ENCODE measurements at places on chromosomes 3 and 15. TPM values are rescaled to one million over a fixed set of nuclear protein-coding genes. Genes with fewer than 3 reads are reported as not detected.

DNA sequence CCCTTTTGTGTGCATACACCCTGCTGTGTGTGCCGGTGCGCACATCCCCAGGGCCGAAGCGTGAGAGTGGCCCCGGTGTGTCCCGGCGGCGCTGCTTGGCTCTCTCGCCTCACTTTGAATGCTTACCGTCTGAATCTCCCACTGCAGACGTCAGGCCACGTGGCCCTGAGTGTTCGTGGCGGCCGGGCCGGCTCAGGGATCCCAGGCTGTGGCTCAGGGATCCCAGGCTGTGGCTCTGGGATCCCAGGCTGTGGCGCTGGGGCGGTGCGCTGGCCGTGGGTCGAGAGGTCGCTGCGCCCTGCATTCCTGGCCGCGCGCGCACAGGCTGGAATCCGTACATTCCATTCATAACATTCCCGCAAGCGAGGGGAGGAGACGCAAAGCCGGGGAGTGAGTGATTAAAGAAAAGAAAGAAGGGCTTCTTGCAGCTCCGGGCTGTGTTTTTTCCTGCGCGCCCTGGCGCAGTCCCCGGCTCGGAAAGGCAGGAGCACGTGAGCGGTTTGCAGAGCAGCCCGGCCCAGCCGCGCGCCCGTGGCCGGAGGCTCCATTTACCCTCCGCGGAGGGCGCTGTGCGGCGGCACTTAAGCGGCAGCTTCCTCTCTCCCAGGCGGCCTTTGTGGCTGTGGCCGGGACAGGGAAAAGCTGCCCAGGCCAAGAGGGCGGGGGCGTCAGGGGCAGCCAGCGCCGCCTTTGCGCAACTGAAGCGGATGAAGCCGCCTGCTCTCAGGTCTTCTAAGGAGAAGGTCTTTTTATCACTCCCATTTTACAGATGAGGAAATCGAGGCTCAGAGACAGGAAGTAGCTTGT lies 87.0 kb upstream of the ALDH1L1 start:
- peak; percentile 91 for DNase-seq

GRCh38 chr3:116563351-116563750 lies 118.1 kb upstream of the LSAMP start:
- DNase-seq = no peak

- no peak for DNase-seq
Measured at GRCh38 chr3:56087451-56088053, 380.7 kb downstream of the ERC2 start.

GRCh38 chr15:43211224-43211735 lies 9.5 kb downstream of the EPB42 start:
- no peak for DNase-seq

P2RY13 gene
- not detected for polyA plus RNA-seq

- DNase-seq = peak; percentile 11
Measured at GRCh38 chr3:101340591-101340990, 20.2 kb upstream of the IMPG2 start.

- DNase-seq = peak; percentile 74
Measured at GRCh38 chr3:197748597-197749314, 927 bp upstream of the FYTTD1 start.

GRCh38 chr3:14617508-14618023 lies 34.0 kb upstream of the CCDC174 start:
- DNase-seq = no peak

NR1I2 gene
- not detected for polyA plus RNA-seq

DNA sequence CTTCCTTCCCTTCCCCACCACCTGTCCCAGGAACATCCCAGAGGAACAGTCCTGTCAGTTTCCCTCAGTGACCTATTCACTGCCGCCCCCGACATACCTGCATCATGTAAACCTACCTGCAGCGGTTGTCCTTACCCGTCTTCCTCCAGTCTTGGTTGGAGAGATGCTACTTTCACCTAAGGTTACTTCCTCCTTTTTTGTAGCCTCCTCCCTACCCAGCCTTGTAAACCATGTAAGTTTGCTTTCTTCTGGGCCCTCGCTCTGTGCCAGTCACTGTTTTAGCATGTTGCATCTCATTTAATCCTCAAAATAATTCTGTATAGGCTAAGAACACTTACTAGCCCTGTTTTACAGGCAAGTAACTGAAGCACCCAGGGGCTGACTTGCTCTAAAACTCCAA lies 58.3 kb downstream of the GPR171 start:
- no peak for DNase-seq

- no peak for DNase-seq
Measured at GRCh38 chr15:101500865-101501551, 11.5 kb upstream of the PCSK6 start.

PLA2G4E gene
- polyA plus RNA-seq = not detected

DNA sequence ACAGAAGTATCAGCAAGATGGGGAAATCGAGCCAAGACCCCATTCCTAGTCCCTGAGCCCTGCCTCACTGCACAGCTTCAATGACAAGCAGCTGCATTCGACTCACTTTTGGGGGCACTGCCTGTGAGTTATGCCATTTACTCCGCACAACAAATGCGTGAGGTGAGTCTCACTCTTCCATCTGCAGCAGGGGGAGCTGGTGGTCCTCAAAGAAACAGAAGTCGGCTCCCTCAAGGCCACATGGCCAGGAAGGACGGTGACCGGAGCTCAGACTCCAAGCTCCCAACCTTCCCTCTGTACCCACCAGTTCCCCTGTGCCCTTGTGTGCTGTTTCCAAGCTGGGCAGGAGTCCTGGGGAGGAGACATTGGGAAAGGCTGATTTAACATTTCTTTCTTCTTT lies 127.7 kb upstream of the IQSEC1 start:
- no peak for DNase-seq

DNA sequence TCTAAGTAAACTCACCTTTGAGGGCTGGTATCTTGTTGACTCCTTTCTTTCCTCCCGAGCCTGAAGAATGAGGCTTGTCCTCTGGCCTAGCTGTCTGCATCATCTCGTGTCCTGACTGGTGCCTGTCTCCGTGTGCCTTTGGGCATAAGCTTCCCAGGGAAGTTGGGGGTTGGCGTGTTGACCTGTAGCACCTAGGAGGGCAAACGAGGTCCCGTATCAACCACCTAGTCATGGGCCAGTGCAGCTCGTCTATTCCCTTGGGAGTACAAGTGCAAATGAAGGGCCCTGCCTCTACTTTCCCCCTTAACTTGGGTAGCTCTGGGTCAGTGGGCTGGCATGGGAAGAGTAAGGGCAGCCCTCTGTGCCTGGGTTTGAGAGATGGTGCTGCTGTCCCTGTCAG lies 8.7 kb downstream of the TEX264 start:
- DNase-seq = no peak

GRCh38 chr3:137789236-137789635 lies 25.1 kb downstream of the SOX14 start:
- no peak for DNase-seq

CAMKV gene
- not detected for polyA plus RNA-seq

DNA sequence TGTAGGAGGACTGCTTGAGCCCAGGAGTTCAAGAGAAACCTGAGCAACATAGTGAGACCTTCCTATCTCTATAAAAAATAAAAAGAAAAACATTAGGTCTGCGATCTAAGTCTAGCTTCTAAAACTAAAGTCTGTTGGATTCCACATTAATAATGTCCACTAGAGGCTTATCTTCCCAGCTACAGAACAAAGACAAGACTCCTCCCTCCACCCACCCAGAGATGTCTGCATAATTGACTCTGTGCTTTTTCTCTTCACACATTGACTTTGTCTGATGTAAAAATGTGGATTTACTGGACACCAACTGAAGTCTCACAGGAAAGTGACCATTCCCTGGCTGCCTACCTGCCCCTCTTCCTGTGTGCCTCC lies 91.8 kb downstream of the ATP10A start:
- no peak for DNase-seq

GABRB3 gene
- 2.3 TPM for polyA plus RNA-seq

- no peak for DNase-seq
Measured at GRCh38 chr3:46565607-46566039, 479 bp downstream of the LRRC2 start.

- no peak for DNase-seq
Measured at GRCh38 chr3:64049136-64049535, 25.8 kb upstream of the PSMD6 start.

DNA sequence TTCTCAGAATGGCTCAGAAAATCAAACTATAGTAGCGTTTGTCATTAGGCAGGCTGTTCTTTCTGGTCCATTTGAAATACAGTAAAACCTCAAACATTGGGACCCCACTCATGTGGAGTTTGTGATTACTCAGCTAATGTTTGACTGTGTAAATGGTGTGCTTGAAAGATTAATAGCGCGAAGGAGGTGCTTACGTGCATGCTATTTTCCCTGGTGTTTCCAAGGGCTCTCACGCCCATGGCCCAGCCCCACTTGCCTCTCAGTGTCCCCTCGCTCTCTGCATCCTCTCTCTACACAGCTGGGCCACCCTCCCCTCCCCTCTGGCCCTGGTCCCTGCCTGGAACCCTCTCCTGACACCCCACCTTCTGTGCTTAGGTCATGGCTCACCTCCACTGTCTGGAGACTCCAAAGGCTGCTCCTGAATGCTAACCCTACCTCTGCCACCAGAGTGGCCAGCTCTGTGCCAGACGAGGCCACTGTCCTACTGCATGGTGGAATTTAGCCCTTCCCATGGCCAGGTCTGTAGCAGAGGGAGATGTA lies 194.2 kb downstream of the PLCL2 start:
- DNase-seq = no peak

GRCh38 chr3:79844176-79844575 lies 76.4 kb upstream of the ROBO1 start:
- no peak for DNase-seq

- no peak for DNase-seq
Measured at GRCh38 chr15:39788800-39789565, 6.3 kb upstream of the FSIP1 start.

TEX55 gene
- polyA plus RNA-seq = not detected

SAMMSON gene
- polyA plus RNA-seq = not detected

IGSF11 gene
- polyA plus RNA-seq = 0.05 TPM

DNA sequence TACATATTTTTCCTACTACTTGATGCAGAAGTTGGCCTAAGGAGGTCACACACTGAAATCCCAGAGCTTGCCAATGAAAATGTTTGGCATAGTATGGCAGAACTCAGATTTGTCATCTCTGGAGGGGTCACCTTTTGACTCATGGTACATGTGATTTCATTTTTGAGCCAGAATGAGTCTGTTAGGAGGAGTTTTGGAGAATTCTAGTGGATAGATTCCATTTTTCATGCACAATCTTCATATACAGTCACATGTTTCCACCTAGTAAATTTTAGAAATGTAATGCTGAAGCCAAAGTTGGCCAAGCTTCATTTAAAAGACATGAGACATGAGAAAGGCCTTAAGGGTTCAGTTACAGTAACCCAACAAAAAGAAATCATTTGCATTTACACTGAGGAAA lies 97.8 kb upstream of the IGSF10 start:
- no peak for DNase-seq

CLDN18 gene
- not detected for polyA plus RNA-seq

ITPKA gene
- polyA plus RNA-seq = 0.59 TPM

GRCh38 chr3:70554170-70554569 lies 241.7 kb upstream of the MDFIC2 start:
- DNase-seq = no peak

- DNase-seq = no peak
Measured at GRCh38 chr15:25990220-25990619, 127.1 kb upstream of the ATP10A start.

DET1 gene
- polyA plus RNA-seq = 11.0 TPM

CCDC54 gene
- not detected for polyA plus RNA-seq

- DNase-seq = no peak
Measured at GRCh38 chr3:5634411-5634810, 446.9 kb downstream of the EDEM1 start.

DNA sequence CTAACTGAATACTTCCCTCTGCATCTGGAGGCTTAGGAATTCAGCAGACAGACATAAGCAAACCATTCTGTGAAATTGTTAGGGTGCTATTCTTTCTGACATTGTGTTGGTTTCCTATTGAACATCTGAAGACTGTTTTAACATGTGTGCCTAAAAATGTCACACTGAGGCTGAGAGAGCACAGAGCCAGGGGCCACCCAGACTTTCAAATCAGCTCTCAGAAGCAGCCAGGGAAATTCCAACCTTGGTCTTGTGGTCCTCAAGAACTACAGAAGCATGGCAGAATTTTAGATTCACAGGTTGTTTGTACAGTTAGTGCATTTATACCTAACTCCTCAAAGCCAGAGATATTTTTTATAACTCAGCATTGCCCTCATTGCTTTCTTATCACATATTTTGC lies 929.2 kb upstream of the CFAP20DC start:
- DNase-seq = no peak

MUC4 gene
- not detected for polyA plus RNA-seq

JMJD7 gene
- 2.8 TPM for polyA plus RNA-seq

CLDN1 gene
- 1.7 TPM for polyA plus RNA-seq

DNA sequence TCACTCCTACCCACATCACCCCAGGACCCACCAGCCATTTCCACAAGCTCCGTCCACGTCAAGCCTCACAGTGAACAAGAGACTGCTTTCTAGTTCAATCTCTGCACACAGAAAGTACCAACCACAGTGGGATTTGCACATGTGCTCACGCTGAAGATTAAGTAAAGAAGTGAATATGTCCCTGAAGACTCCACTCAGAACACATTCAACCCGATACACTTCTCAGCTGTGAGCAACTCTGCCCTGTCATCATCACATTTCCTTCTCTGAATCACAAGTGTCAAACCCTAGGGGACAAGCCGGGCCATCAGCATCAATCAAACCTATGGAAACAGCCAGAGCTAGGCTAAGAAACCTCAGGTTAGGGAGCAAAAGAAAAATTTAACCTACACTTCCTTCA lies 1.9 kb downstream of the STIMATE start:
- no peak for DNase-seq

SCG3 gene
- polyA plus RNA-seq = not detected

DNA sequence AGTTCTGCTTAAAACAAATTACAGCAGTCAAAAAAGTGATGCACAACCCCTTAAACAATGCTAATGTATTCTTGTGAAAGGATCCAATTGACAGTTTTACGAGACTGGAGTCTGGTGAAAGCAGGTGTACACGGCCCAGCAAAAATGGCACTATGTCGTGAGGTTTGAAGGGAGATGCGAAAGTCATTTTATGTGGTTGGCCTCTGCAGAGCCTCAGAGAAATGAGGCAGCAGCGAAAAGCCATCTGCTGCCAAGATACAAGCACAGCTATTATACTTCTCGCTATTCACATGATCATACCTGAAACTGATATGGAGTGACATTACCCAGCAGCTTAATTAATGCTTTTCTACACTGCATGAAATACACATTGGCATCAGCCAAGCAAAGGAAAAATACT lies 36.4 kb downstream of the MECOM start:
- DNase-seq = no peak

- no peak for DNase-seq
Measured at GRCh38 chr15:59539799-59540198, 71.8 kb upstream of the GCNT3 start.

ZXDC gene
- 15.8 TPM for polyA plus RNA-seq

GRCh38 chr3:141227752-141228151 lies 3.9 kb upstream of the PXYLP1 start:
- no peak for DNase-seq

GRCh38 chr3:64443546-64444381 lies 218.5 kb upstream of the PRICKLE2 start:
- DNase-seq = peak; percentile 51

CDAN1 gene
- 4.3 TPM for polyA plus RNA-seq

Data from BJ (cell line).